Sigmoid colon (tissue), 7 donors: ENCODE measurements at places on chromosomes 12 and 14. TPM values are rescaled to one million over a fixed set of nuclear protein-coding genes. Genes with fewer than 3 reads are reported as not detected.

PWP1 gene
- total RNA-seq: 49.9 TPM

LMO3 gene
- 349 TPM for total RNA-seq

REM2 gene
- 0.71 TPM for total RNA-seq

GPR137C gene
- total RNA-seq: 0.71 TPM

SPIC gene
- not detected for total RNA-seq

TGM1 gene
- 1.1 TPM for total RNA-seq

DDIT3 gene
- total RNA-seq: 38.2 TPM

CRACR2A gene
- total RNA-seq: 1.1 TPM

NEUROD4 gene
- total RNA-seq: not detected

CFAP73 gene
- not detected for total RNA-seq

RNASE2 gene
- not detected for total RNA-seq

PMEL gene
- not detected for total RNA-seq

DBX2 gene
- not detected for total RNA-seq

PMCH gene
- not detected for total RNA-seq

CFAP251 gene
- 1.1 TPM for total RNA-seq

CD69 gene
- 3.0 TPM for total RNA-seq

ACOT6 gene
- total RNA-seq: not detected

GSC gene
- 1.1 TPM for total RNA-seq

GALNT8 gene
- total RNA-seq: 3.6 TPM

ARHGAP9 gene
- total RNA-seq: 4.4 TPM

SLC6A13 gene
- not detected for total RNA-seq

KRT3 gene
- not detected for total RNA-seq

TUBA1A gene
- 635 TPM for total RNA-seq

IQSEC3 gene
- 0.33 TPM for total RNA-seq

CACNB3 gene
- 10.7 TPM for total RNA-seq

PRIM1 gene
- 7.2 TPM for total RNA-seq

CLECL1 gene
- not detected for total RNA-seq

KCNC2 gene
- 1.1 TPM for total RNA-seq

KCNMB4 gene
- 6.4 TPM for total RNA-seq

SYNDIG1L gene
- not detected for total RNA-seq

ANO2 gene
- 2.2 TPM for total RNA-seq

TPCN1 gene
- 29.6 TPM for total RNA-seq

ZNF891 gene
- total RNA-seq: 4.6 TPM

KLRG1 gene
- 2.2 TPM for total RNA-seq

NOS1 gene
- total RNA-seq: 12.6 TPM

BATF gene
- not detected for total RNA-seq

KCNJ8 gene
- total RNA-seq: 20.3 TPM

CAPZA3 gene
- not detected for total RNA-seq

SLC25A47 gene
- total RNA-seq: not detected

TMEM63C gene
- total RNA-seq: 1.3 TPM

CAPS2 gene
- total RNA-seq: 7.8 TPM

RNF212B gene
- not detected for total RNA-seq

TAPBPL gene
- total RNA-seq: 27.5 TPM

DDHD1 gene
- 15.2 TPM for total RNA-seq

PTPRQ gene
- 0.83 TPM for total RNA-seq

C12orf56 gene
- total RNA-seq: not detected

KCNA5 gene
- 2.2 TPM for total RNA-seq

SLC8A3 gene
- total RNA-seq: not detected

FAM161B gene
- 4.3 TPM for total RNA-seq
